D341Med (cell line): ENCODE measurements at places on chromosomes 1 and 21.
A peak's percentile ranks its signal among the peaks of the same experiment; 100 is the strongest.

- DNase-seq, result no peak
Measured at GRCh38 chr1:29356663-29357062, 120.3 kb downstream of the PTPRU start.

DNA sequence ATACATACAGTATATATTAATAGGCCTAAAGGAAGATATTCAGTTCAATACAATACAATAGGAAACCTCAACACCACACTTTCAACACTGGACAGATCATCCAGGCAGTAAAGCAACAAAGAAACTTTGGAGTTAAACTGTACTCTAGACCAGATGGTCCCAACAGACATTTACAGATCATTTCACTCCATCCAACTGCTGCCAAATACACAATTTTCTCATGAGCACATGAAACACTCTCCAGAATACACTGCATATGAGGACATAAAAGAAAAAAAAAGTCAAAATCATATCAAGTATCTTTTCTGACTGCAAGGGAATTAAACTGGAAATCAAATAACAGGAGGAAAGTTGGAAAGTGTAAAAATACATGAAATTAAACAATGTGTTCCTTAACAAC, 607.5 kb upstream of the BRINP3 start:
- DNase-seq, result no peak

- peak; percentile 74 for DNase-seq
Measured at GRCh38 chr1:182616130-182617013, 12.2 kb upstream of the RGS16 start.

GRCh38 chr1:237672748-237673147, 218.0 kb downstream of the ZP4 start:
- DNase-seq, result peak; percentile 36

- DNase-seq, result no peak
Measured at GRCh38 chr1:169804941-169805340, 10.2 kb upstream of the METTL18 start.

DNA sequence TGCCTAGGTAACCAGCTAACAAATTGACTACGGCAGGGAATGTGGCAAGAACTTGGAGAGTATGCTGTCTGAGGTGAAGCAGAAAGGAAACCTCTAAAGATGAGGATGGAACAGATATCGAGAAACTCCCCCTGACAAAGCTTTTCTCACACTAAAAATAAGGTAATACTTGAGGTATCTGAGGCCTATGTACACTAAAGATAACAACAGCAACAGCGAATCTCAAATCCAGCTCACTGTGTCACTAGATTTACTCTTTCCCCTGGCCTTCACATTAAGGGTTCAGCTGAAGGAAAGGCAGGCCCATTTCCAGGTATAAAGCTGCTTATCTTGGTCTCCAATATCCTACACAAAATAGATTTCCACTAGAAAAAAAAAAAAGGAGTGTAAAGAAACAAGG, 518.0 kb downstream of the KCNT2 start:
- DNase-seq, result no peak

DNA sequence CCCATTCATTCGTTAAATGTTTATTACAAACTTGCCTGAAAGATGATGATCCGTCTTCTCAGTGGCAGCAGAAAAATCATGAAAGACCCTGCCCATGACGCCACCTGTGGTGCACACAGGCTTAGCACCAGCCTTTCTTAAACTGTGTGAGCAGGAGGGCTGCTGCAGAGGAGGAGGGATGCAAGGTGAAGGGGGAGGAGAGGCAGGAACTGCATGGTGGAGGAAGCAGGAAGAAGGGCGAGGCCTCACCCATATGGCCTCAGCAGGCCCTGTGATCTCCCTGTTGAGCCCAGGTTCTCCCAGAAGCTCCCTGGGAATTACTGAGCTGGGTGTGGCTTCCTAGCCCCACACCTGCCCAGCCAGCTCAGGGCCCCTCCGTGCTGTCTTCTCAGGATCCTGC, 25.0 kb upstream of the RD3 start:
- no peak for DNase-seq

GRCh38 chr1:34885405-34886247, 26.1 kb upstream of the SMIM12 start:
- no peak for DNase-seq

DNA sequence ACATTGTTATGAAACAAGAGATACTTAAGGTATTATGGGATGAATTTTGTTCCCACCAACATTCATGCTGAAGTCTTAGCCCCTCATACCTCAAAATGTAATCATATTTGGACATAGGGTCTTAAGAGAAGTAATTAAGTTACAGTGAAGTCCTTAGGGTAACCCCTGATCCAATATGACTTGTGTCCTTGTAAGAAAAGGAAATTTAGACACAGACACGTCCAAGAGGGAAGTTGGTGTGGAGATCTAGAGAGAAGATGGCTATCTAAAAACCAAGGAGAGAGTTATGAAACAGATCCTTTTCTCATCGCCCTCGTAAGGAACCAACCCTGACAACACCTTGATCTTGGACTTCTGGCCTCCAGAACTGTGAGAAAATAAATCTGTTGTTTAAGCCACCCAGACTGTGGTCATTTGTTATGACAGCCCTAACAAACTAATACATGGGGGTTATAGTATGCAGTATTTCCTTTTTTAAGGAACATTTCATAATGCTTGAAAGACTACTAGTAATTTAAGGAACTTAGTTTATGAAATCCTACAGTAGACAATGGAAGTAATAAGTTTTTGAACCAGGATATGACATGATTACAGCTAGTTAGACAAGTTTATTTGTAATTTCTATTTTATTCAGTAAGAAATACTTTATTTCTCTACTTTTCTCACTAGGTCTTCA, 875.5 kb upstream of the ADGRL2 start:
- DNase-seq, result no peak

DNA sequence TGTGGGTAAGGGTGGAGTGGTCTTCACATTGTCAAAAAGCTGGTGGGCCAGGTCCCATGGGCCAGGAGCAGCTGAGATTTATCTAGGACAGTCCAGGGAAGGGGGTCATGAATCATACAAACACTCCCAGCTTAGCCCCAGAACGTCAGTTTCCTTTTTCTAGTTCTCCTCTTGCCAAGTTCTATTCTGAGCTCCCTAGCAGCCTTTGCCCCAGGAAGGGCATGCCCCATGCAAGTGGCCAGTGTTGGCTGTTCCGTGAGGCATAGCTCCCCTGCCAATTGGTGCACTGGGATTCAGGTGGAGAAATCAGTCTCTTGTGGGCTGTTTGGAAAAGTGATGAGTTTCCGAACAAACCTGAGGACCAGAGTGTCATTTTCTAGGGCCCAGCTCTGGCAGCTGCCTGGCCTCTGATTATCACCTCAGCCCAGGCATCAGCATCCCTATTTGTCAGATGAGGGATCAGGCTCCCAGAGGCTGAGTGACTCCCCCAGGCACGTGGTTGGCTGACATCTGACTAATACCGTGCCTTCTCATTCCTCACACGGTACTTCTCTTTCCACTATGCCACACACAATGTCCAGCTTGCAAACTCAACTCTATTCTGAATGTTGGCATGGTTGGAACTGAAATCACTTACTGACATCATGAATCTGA, 14.2 kb upstream of the MYOM3 start:
- no peak for DNase-seq

GRCh38 chr1:28056129-28056925, 32.1 kb downstream of the EYA3 start:
- DNase-seq, result no peak

- no peak for DNase-seq
Measured at GRCh38 chr1:61523893-61524605, 200.9 kb downstream of the TM2D1 start.

DNA sequence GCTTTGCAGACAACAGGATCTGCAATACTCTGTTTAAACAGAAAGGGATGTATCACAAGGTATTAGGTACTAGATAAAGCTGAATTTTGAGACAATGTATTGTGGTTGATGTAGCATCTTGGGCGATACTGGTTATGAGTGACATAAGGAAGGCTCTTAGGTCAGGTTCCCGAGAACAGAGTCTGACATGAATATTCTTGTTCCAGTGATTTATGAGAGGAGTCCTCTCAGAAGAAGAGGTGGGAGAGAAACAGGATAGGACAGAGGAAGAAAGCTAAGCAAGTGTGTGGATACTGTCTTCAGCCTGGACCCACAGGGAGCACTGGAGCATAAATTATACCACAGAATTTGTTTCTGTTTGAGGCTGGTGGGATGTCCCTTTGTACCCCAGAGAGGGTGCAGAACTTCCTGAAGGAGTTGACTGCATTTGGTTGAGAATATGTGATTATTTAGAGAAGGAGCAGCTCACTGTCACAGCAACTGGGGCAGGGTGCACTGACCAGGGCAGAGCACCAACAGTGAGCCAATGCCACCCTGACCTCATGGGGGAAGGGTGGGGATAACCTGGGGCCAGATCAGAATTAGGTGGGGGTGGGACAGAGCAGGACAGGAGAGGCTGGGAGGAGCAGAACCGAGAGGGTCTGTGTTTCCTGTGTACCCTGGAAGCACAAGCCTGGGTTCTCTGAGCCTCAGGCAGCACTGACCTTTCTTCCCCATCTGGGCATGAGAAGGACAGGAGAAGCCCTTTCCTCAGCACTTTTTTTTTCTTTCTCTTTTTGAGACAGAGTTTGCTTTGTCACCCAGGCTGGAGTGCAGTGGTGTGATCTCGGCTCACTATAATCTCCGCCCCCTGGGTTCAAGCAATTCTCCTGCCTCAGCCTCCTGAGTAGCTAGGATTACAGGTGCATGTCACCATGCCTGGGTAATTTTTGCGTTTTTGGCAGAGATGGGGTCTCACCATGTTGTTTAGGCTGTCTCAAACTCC, 36.3 kb upstream of the SLC6A9 start:
- DNase-seq, result no peak

DNA sequence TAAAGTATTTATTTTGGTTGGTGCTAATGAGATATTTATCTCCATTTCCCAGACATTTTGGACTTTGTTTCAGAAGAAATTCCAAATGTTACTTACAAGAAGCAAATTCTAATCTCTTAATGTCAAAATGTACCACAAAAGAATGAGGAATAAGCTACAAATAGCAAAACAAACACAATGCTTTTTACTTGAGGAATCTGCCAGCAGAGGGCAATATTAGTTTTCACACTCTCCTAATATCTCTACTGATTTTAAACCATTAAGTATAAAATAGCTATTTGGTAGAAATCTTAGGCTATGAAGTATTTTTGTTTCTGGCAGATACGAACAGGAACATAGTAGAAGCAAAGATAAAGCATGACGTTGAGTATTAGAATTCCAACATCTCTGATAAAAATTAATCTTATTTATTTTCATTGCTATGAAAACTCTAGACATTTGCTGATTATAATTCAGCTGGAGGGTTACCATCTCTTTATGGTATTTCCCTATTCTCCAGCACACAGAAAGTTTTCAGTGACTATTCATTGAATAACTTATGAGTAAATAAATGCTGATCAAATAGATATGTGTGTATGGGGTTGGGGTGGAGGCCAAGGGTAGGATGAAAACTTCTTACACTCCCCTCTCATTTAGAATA, 13.4 kb upstream of the HMCN1 start:
- DNase-seq, result no peak

- no peak for DNase-seq
Measured at GRCh38 chr1:232687728-232688127, 57.8 kb upstream of the SIPA1L2 start.

DNA sequence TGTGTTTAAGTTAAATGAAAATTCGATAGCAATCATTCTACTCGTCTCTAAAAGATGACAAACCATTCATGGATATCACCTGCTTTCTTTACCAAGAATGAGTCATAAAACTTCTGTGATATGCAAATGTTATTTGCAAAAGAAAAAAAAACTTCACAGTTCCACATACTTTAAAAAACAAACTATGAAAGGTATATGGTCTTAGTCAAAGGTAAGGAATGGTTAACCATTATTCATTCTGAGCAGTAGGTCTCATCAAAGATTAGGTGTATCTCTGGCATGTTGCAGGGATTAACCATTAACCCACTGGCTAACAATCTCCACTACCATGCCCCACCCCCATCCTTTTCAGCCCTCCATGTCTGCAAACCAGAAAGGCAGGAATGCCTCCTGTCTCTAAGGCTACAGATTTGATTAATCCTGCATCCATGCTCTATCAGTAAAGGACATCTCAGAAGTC, 44.4 kb downstream of the PTPN14 start:
- no peak for DNase-seq

DNA sequence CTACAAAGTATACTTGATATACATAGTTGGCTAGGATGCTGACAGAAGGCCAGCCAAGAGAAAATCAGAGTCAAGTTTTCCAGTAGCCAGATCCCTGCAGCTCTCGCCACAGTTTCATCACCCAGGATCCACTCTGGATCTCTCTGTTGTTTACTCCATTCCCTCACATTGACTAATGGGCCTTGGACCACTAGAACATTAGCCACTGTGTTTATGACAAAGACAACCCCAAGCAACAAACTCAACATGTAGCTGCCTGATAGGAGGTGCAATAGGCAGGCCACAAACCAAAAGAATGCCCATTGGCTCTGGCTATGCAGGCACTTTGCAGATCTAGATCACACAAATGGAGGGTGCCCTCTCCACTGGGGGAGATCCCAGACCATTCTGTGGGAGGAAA, 44.2 kb downstream of the ARHGEF11 start:
- no peak for DNase-seq

GRCh38 chr1:199279872-199280645, 641.2 kb downstream of the PTPRC start:
- no peak for DNase-seq

DNA sequence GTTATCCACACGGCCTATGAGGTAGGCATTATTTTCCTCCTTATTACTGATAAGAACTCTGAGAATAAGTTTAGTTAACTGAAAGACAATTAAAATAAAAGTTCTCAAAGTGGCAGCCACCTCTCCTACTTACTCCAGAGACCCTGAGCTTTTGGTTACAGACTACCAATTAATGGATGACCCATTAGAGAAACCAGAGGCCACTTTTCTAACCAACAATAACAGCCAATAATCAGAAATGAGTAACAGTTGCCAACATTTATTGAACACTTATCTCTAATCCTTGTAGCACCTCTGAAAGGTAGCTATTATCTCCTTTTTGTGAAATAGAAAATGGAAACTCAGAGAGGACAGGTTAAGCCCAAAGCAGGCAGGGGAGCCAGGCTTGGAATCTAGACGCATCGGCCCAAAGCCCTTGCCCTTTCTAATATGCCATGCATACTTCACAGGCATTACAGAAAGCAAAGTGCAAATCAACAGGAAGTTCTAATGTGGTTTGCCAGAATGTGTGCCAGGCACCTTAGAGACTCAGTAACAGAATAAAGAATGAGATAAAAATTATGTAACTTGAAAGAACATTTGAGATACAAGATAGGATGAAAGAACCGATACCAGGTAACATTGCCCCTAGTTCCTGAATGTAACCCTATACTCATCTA, 50.0 kb downstream of the BEND5 start:
- no peak for DNase-seq

GRCh38 chr1:172978595-172978994, 72.1 kb downstream of the TNFSF18 start:
- no peak for DNase-seq

- DNase-seq, result no peak
Measured at GRCh38 chr1:236673289-236673919, 12.9 kb upstream of the ACTN2 start.
